ENCODE measurements at places on chromosomes 4 and X.

GRCh38 chr4:156336511-156336910 is 382.8 kb upstream of the CTSO start:
- no peak for DNase-seq

DNA sequence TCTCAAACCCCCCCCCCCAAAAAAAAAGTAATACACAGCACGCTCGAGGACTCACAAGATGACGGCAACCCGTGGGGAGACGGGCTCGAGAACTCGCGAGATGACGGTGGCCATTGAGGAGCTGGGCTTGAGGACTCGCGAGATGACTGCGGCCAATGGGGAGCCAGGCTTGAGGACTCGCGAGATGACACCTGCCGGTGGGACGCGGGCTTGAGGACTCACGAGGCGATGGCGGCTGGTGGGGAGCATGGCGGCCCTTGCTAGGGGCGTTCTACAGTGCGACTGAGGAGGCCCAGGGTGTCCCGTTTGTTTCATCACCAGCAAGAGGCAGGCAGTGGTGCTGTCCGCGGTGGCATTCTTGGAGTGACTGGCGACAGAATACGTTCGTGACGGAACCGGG is 172.4 kb upstream of the MAGEB16 start:
- no peak for DNase-seq

- DNase-seq = no peak
Measured at GRCh38 chr4:23483320-23483960, 406.4 kb downstream of the PPARGC1A start.

GRCh38 chrX:25068340-25068739 is 52.6 kb upstream of the ARX start:
- no peak for DNase-seq

DNA sequence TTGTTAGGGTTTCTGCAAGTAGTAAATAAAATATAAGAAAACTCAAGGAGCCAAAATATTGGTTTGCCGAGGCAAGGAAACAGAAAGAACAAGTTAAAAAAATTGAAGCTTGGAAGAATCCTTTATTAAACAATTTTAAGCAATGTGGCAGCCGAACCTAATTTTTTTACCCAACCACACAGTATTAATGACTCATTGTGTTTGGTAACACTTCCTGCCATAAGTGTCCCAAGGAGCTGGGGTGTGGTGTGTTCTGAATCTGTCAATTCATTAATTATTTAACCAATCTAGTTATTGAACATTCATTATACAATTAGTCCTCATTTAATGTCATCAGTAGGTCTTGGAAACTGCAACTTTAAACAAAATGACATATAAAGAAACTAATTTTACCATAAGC is 19.3 kb upstream of the CPE start:
- DNase-seq = peak; percentile 84
